ENCODE measurements at places on chromosomes 11 and 22. TPM values are rescaled to one million over a fixed set of nuclear protein-coding genes. Genes with fewer than 3 reads are reported as not detected.

DNA sequence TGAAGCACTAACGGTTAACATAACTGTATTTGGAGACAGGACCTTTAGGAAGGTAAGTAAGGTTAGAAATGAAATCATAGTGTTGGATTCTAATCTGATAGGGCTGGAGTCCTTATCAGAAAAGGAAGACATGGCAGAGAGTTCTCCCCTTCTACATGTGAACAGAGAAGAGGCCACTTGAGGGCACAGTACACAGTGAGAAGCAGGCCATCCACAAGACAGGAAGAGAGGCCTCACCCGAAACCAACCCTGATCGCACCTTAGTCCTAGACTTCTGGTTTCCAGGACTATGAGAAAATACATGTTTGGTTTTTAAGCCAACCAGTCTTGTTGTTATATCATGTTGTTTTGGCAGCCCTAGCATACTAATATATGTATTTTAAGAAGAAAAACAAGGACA, 170.0 kb downstream of the LRRC4C start:
- no peaks in the 10 kb centered on the region for H3K36me3 ChIP-seq
- H3K4me1 ChIP-seq = no peaks in the 10 kb centered on the region
- no peak for DNase-seq
- H3K27ac ChIP-seq = no peak overlapping the region
- H3K27me3 ChIP-seq = no peaks in the 10 kb centered on the region
- H3K4me3 ChIP-seq = no peak overlapping the region

DNA sequence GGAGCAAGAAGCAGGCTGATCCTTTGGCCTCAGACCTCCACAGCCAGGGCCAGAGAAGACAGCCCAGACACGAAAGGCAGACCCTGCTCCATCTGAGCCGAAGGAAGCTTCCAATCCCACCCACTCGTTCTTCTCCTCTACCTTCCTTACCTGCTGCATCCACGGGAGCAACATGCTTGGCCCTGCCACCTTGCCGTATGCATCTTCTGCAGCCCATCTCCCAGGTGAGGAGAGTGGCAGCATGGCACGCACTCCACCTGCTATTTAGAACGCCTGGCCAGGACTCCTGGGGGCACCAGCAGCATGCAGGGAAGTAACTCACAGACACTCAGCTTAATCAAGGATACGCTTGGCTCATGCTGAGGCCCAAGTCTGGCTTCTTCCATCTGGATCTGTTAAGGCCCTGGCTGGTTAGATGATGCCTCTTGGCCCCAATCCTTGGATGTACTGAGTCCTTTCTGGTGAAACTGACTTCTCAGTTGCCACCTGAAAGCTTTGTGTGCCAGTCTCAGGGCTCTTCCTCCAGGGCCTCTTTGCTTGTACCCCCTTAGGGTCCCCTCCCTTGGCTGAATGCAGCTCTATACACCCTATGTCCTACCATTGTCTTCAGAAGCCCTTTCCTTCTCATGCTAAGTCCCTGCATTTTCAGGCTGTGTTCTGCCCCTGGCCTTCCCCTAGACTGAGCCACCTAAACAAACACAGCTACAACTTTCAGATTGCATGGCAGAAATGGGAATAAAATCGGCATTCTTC, 604.9 kb downstream of the BUD13 start:
- DNase-seq = no peak
- no peak overlapping the region for H3K4me3 ChIP-seq
- no peaks in the 10 kb centered on the region for H3K36me3 ChIP-seq
- H3K27ac ChIP-seq = no peak overlapping the region

DNA sequence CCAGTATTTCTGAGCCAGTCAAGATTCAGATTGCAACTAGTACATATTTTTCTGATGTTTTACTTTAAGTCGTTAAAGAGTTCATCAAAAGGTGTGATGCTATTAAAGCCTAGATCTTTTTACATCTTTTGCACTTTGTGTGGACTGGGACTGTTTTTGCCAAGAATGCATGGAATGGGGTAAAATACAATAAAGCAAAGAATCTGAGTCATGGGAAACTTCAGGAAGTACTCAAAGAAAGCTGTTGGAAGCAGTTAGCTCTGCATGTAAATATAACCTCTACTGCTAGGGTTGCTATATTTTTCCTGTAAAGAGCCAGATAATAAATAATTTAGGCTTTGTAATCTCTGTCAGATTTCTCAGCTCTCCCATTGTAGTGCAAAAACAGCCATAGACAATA, 20.9 kb downstream of the ATXN10 start:
- peaks cover 55% of the 10 kb centered on the region for H3K4me1 ChIP-seq
- peaks cover 13% of the 10 kb centered on the region for H3K36me3 ChIP-seq
- no peak for DNase-seq
- no peak overlapping the region for H3K4me3 ChIP-seq
- no peaks in the 10 kb centered on the region for H3K27me3 ChIP-seq

DNA sequence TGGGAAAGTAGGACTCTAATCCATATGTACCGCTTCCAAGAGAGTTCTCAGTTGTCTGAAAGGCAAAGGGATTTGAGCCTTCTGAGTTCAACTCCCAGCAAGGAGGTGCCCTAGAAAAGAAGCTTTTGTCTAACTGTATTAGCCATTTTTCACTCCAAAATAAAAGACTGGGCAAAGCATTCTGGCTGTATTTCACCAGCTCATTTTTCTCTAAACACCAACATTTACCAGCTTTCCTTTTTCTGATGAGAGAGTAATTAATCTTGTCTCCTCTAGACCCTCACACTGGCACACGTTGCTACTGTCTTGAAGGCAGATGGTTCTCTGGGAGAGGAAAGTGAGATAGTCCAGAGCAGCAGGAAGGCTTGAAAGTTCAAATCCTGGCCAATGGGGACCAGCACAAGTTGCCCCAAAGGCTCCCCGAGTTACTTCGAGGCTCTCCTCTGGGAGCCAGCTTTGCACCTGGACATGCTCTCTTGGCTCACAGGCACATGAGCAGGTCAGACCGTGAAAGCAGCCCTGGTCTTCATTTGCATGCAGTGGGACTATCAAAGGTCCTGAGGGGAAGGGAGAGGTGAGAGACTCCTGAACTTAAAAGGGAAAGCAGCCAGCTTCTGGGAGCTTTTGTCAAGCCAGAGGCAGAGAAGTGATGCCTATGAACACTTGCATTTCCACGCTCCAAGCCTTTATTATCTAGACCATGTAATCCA, 100.0 kb downstream of the NTM start:
- no peaks in the 10 kb centered on the region for H3K36me3 ChIP-seq
- DNase-seq = no peak
- H3K27me3 ChIP-seq = peaks cover 51% of the 10 kb centered on the region
- no peak overlapping the region for H3K4me3 ChIP-seq

DNA sequence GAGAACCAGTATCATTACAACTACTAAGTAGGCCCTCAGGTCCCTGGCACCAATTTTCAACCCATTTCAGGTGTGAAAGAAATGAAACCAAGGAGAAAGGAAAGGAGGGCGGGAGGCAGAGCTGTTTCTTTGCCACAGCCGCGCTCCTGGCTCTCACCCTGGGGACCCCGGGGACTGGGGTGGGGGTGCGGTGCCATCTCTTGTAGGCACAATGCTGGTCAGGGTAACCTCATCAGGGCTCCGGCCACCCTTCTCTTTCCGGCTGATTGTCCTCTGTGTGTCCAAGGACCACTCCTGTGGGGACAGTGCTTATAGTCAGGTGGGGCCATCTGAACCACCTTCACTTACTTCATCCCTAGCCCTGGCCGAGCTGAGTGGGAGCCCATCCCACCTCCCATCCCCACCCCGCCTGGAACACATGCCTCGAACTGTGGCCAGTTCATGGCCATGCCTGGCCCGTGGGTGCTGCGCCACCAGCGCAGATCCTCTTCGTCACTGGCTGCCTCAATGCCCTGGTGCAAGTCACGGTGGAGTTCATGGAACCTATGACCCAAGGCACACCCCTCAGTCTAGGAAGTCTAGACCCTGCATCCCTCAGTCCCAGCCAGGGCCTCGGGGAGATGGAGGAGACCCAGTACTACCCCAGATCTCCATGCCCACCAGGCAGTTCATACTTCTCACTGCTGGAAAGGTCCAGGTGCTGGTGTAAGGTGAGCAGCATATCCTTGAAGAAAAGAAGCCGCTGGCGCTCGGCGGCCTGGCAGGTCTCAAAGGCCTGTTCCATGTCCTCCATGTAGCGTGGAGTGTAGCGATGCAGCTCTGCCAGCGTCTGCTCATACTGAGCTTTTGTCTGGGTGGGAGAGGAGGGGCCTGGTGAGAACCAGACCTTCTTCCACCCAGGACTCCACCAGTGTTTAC, 2.3 kb upstream of the ARFGAP2 start:
- DNase-seq = no peak
- peaks cover 33% of the 10 kb centered on the region for H3K4me1 ChIP-seq
- no peak overlapping the region for H3K27ac ChIP-seq
- no peak overlapping the region for H3K4me3 ChIP-seq
- peaks cover 5% of the 10 kb centered on the region for H3K36me3 ChIP-seq

DNA sequence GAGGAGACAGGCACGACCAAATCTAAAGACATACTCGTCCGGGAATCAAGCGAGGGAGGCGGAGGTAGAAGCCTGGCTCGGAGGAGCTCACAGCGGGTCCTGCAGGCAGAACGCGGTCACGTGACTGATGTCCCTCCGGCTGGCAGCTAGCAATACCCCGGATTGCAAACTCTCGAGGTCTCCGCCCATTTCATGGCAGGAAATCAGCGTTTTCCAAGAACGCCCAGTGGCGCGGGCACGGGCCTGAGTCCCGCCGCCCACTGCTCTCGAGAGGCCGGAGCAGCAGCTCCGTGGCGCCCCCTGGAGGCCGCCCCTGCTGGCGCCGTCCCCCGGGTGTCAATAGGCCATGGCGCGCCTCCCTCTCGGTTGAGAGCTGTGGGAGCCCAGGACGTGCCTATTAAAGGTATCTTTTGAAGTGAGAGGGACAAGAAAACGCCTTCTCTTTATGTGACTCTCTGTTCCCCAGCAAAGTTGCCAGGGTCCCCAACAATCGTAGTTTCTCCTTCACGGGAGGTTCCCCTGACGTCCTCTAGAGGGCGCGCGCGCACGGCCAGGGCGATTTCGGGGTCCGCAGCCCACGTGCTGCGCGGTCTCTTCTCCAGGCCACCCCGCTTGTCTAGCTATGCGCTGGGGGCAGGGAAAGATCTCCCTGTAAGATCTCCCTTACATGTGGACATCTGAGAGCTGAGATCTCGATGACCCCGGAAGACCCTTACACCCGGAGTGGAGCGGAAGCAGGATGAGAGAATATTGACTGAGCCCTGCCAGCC, 37.3 kb upstream of the RBFOX2 start:
- no peaks in the 10 kb centered on the region for H3K27me3 ChIP-seq
- H3K4me3 ChIP-seq = peak overlapping the region; percentile 80
- peak overlapping the region; percentile 98 for H3K27ac ChIP-seq
- DNase-seq = peak; percentile 96

DNA sequence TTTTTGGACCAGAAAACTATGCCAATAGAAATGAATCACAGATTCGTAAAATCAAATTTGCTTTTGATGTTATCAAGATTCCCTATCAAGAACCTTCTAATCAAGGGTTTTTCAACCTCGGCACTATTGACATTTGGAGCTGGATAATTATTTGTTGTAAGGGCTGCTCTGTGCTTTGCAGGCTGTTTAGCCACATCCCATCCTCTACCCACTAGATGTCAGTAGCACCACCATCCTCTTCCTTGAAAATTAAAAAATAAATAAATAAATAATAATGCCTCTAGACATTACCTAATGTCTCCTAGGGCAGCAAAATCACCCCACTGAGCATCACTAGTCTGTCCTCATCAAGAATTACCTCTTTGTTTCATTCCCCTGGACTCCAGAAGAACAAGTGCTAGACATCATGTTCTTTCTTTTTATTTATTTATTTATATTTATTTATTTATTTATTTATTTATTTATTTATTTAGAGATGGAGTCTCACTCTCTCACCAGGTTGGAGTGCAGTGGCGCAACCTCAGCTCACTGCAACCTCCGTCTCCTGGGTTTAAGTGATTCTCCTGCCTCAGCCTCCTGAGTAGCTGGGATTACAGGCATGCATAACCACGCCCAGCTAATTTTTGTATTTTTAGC, 744.7 kb downstream of the KCNA4 start:
- H3K4me1 ChIP-seq = no peaks in the 10 kb centered on the region
- H3K36me3 ChIP-seq = no peaks in the 10 kb centered on the region
- peaks cover 2% of the 10 kb centered on the region for H3K27me3 ChIP-seq
- no peak overlapping the region for H3K4me3 ChIP-seq
- no peak overlapping the region for H3K27ac ChIP-seq
- DNase-seq = no peak

- peak; percentile 42 for DNase-seq
- no peaks in the 10 kb centered on the region for H3K27me3 ChIP-seq
- no peaks in the 10 kb centered on the region for H3K36me3 ChIP-seq
- H3K27ac ChIP-seq = no peak overlapping the region
- H3K4me3 ChIP-seq = no peak overlapping the region
These were observed 36.3 kb downstream of the BCR start for GRCh38 chr22:23216461-23217170.

DNA sequence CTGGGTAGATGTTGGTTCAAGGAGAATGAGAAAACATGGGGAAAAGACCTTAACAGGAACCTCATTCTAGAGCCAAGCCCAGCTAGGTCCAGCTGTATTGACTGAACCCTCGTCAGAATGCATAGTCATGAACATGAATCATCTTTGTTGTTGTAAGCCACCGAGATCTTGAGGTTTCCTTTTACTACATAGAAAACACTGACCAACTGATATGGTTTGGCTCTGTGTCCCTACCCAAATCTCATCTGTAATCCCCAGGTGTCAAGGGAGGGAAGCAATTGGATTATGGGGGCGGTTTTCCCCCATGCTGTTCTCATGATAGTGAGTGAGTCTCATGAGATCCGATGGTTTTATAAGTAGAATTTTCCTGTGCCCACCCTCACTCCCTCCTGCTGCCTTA, 19.4 kb upstream of the PHOX2A start:
- H3K36me3 ChIP-seq = no peaks in the 10 kb centered on the region
- no peaks in the 10 kb centered on the region for H3K27me3 ChIP-seq
- H3K27ac ChIP-seq = no peak overlapping the region
- no peak overlapping the region for H3K4me3 ChIP-seq
- DNase-seq = no peak

DNA sequence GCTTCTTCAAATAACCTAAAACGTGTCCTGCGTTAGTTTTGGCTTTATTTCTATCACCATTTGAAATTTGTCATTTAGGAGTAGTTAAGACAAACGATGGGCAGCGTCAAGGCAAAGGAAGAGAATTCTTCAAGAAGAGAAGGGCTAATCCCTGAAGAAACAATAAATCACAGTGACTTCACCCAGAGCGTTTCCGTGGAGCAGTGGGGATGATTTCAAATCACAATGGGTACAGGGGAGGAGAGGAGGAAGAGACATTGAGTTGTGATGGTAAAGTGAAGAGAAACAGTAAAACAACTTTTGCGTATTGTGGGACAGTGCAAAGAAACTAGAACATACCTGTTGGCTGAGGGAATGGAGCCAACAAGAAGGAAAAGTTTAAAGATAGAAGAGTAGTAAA, 9.7 kb downstream of the PDGFD start:
- H3K4me3 ChIP-seq = no peak overlapping the region
- peaks cover 2% of the 10 kb centered on the region for H3K4me1 ChIP-seq
- H3K27me3 ChIP-seq = peaks cover 6% of the 10 kb centered on the region
- H3K27ac ChIP-seq = no peak overlapping the region

GRCh38 chr11:95821640-95822039, 31.3 kb downstream of the CEP57 start:
- H3K27ac ChIP-seq = peak overlapping the region; percentile 67
- no peak overlapping the region for H3K4me3 ChIP-seq
- no peak for DNase-seq
- peaks cover 11% of the 10 kb centered on the region for H3K4me1 ChIP-seq
- peaks cover 31% of the 10 kb centered on the region for H3K36me3 ChIP-seq

Gene NLRP10
- 0.70 TPM for total RNA-seq

Gene PATE4
- total RNA-seq = not detected

Gene METTL15
- total RNA-seq = 12.8 TPM
